Thyroid gland (tissue), 4 donors: ENCODE measurements at places on chromosomes 2 and 18.

GRCh38 chr2:117953231-117953630 lies 60.6 kb downstream of the CCDC93 start:
- DNase-seq: no peak

- DNase-seq: peak; percentile 41
These were observed 23.6 kb upstream of the RBM44 start for GRCh38 chr2:237774811-237775553.

DNA sequence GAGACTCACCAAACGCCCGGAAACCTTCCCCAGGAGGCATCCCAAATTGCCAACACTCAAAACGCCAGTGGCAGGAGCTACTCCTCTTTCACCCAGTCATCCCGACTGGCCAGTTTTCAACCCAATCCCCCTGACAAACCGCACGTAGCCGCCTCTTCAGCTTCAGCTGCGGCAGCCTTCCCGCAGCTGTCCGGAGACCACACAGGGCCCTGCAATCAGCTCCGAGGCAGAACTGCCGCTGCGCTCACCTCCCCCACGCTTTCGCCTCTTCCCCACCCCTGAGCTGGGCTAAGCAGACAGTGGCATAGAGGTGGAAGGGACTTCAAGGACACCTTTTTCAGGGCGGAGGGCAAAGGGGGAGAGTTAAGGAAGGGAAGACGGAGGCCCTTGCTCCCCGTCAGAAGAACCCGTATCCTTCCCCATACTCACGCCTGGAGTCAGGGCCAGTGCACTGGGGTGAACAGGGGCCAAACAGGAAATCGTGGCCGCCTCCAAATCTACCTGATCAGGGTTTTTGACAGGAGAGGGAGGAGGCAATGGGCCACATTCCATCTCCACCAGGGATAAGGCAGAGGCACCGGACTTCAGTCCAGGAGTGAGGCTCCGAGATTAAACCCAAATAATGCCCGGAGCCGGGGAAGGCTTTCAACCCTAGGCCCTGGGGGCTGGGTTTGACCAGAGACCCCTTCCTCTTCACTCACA lies 16.9 kb downstream of the CYP26B1 start:
- DNase-seq: no peak

DNA sequence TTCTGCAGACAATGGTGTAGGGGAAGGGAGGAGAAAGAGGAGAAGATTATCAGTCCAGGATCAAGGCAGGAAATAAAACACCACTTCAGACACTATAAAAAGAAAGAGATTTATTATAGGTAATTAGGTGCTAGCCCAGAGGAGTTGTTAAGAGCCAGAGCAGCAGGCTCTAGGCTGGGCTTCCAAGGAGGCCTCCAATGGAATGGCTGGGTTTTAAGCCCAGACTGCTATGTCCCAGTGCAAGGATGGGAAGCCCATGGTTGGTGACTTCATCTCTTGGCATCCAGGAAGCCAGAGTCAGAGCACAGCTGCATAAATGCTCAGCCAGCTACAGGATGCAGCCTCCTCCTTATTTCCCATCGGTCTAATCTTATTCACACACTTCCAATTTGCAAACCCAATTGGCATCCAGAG lies 95.6 kb downstream of the LAMA3 start:
- DNase-seq: no peak

DNA sequence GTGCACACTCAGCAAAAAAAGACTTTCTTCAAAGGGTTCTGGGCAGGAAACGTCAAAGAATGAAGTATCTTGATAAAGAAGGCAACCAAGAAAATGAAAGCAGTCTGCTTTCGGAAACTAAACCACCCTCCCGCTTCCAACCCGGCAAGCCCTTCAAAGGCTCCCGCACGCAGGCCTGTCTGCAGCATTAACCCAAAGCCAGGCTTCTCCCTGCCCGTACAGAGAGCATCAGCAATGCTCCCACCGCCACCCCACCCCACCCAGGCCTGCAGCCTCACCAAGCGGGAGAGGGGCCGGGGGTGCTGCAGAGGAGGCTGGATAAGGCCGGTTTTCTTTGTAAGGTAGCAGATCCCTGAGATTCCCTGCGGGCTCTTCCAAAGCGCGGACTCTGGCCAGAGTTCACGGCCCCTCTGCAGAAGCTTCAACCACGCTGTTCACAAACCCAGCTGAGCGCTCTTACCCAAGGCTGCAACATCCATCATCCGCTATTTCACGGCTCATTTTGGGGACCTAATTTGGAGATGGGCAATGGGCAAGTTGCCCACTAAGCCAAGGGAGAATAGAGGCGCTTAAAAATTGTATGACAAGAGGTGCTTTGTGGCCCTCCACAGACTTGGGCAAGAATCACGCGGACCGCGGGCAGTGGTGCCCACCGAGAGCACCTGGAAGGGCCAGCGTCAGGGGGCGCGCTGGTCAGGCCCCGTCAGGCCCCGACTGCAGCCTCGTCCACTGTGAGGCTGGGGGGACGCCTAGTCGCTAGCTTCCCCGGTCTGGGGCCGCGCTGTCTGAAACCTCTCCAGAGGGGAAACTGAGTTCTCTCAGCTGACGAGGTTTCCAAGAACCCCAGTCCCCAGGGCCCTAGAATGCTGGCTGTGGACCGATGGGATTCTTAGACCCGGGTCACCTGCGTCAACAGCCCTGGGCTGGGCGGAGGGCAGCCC lies 225.4 kb upstream of the ID2 start:
- no peak for DNase-seq

GRCh38 chr2:71505086-71505769 lies 51.9 kb downstream of the DYSF start:
- DNase-seq: no peak

DNA sequence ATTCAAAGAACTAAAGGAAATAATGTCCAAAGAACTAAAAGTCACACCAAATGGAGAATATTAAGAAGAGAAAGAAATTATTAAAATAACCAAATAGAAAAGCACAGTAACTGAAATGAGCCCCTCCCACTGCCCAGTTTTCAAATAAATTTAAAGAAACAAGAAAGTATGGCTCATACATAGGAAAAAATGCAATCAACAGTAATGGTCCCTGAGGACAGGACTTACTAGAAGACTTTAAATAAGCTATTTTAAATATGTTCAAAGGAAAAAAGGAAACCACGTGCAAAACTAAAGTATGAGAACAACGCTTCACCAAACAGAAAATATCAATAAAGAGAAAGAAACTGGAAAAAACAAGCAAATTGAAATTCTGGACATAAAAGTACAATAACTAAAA lies 58.9 kb downstream of the TMEM131 start:
- DNase-seq: no peak

DNA sequence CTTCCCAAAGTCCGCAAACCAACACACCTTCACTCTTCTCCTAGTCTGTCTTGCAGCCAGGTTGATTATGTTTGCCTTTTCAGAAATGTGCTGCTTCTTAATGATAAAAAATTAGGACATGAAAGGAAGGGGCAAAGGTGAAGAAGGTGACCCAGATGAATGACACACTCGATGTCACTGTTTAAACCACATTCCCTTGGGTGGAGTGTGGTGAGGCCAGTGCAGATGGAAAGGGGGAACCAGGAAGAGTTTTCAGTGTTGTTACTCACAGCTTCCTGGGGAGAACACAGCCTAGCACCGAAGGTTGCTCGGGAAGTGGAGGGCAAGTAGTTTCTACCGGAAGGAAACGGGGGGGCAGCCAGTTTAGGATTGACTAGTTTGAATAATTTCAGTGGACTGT lies 57.2 kb upstream of the BOD1L2 start:
- DNase-seq: no peak

DNA sequence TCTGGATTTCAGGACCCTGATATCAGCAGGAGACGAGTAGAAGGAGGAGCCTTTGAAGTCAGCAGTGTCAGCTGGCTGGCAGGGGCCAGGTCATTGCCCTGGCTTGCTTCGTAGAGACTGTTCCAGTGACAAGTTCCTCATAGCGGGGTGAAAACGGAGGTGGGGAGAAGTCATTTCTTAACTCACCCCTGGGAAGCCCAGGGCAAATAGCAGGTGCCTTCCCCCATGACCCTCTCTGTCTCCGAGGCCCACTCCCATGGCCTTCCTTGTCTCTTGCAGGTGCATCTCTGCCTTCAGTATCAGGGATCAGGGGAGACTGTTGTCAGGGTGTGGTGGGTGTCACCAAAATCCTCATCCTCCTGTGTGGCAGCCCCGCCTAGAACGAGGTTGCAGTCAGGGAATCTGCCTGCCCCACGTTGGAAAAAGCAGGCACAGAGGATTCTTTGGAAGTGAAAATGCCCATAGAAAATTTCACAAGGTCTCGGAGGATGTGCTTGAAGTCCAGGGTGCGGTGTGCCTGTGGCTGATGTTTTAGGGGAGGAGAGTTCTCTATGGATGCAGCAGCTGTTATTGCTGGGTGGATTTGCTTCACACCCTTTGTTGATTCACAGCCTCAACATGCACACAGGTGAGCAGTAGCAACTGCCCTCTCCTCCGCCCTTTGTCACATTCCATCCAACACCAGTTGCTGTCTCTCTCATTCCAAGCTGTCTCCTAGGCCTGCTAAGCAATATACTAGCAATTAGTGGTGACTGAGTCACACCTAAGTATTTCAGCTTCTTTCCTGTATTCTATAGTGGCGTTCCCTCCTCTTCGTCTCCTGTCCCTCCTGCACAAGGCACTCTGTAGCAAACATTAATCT lies 142.6 kb upstream of the FHL2 start:
- DNase-seq: no peak
